ENCODE measurements at places on chromosomes 7 and 10.

- DNase-seq, result no peak
Observed at GRCh38 chr7:94481279-94481678, 28.3 kb upstream of the CASD1 start.

- peak; percentile 50 for DNase-seq
Observed at GRCh38 chr7:33904681-33905388, 504 bp upstream of the BMPER start.

GRCh38 chr7:82745820-82746219, 302.2 kb upstream of the CACNA2D1 start:
- DNase-seq, result no peak

- DNase-seq, result no peak
Observed at GRCh38 chr10:5858811-5859210, 30.9 kb downstream of the ANKRD16 start.

GRCh38 chr7:14604606-14605005, 297.9 kb downstream of the DGKB start:
- no peak for DNase-seq

- DNase-seq, result peak; percentile 98
Observed at GRCh38 chr7:130440527-130441365, at the start of gene CEP41. Gene CEP41, minus strand, starts transcription at chr7:130441016. Its CDS starts 50 bp downstream, at chr7:130440966.

- DNase-seq, result no peak
Observed at GRCh38 chr10:48316236-48316635, 9.8 kb downstream of the MAPK8 start.

DNA sequence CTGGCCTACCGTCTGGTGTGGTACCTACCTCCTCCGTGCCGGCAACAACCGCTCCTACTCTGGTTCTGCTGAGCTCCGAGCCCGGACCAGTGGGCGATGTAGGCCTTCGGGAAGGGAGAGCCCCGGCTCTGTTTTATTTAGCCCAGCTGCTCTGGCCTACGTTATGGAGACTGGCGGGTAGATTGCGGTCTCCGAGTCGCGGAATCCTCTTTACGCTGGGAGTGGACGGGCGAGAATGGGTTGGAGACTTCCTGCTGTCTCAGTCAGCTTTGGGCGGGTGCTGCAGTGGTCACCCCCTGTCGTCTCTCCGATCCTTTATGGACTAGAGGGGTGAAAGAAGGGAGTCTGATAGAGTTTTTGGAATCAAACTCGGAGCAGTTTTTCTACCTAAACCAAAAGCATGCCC, 406 bp downstream of the CBLL1 start:
- no peak for DNase-seq

DNA sequence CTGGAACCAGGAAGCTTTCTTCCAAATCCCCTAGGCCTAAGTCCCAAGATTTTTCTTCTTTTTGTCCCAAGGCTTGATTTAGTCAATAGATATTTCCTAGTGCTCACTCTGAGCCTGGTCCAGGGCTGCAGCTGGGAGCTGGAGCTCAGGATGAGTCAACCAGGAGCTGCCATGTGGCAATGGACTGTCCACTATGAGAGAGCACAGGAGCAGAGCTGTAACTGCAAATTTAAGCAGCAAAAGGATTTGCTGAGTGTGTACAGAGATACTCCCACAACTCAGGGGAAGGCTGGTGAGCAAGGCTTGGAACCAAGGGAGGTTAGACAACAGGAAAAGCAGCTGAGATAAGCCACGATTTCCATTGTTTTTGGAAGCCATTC, 92.1 kb upstream of the CXCL12 start:
- DNase-seq, result no peak

DNA sequence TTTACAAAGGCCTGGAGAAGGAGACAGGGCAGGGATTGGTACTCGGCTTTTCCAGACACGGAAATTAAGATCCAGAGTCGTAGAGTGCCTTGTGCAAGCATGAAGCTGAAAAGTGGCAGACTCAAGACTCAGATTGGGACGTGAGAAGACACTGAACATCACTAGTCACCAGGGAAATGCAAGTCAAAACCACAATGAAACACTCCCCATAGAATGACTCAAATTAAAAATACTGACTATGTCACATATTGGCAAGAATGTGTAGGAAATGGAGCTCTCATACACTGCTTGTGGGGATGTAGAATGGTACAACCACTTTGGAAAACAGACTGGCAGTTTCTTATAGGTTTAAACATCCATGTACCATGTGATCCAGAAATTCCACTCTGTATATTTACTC, 472.0 kb downstream of the RPS24 start:
- no peak for DNase-seq

GRCh38 chr7:50227726-50228125, 76.8 kb upstream of the IKZF1 start:
- no peak for DNase-seq

DNA sequence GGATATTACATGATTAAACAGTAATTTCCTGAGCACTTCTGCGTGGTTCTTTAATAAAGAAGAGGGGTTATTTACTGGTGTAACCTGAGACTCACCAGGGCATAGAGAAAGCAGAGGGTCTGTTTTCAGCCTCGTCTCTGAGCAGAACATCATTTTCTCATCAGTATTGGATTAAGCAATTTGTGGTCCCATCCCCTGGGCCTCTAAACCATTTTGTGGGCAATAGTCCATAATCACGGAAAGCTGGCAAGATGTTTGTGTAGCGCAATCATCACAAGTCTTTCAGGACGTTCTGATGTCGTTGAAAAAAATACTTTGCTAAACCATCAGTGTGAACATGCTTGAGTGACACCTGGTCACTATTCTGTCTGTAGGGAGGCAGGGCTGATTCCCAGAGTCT, 37.1 kb upstream of the SEC61G start:
- DNase-seq, result no peak

GRCh38 chr7:64867863-64868440, 35.1 kb upstream of the ZNF273 start:
- no peak for DNase-seq

DNA sequence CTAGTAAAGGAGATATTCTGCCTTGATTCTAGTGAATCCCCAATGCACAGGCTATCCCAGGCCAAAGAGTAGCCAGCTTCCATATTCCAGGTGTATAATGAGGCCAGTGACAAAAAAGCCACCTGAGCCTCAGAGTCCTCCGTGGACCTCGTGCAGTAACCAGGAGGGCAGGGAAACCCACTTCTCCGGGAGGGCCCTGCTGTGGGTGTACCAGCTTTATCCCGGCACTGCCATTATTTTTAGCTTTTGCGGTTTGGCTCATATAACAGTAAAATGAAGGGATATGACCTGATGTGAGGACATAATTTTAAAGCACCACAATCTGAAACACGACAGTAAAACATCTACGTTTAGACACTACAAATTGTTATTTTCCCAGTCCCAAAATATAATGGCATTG, 109.0 kb downstream of the SVIL start:
- DNase-seq, result no peak

DNA sequence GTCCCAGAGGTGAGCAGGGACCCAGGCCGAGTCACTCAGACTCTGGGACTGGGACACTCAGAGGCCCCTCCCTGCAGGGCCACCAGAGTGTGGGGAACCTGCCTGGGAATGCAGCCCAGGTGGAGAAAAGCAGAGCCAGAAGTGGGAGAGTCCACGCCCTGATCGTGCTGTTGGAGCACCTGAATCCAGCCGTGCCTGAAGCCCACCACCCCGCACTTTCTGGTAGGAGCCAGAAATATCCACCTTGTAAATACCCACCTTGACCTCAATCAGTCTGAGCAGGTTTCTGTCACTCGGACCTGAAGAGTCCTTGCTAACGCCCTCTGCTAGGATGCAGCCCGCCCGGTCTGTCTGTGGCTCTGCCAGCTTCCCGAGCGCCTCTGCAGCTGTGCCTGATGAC, 86.7 kb downstream of the PDGFA start:
- no peak for DNase-seq

GRCh38 chr10:132309471-132309865, 1.7 kb upstream of the STK32C start:
- no peak for DNase-seq

DNA sequence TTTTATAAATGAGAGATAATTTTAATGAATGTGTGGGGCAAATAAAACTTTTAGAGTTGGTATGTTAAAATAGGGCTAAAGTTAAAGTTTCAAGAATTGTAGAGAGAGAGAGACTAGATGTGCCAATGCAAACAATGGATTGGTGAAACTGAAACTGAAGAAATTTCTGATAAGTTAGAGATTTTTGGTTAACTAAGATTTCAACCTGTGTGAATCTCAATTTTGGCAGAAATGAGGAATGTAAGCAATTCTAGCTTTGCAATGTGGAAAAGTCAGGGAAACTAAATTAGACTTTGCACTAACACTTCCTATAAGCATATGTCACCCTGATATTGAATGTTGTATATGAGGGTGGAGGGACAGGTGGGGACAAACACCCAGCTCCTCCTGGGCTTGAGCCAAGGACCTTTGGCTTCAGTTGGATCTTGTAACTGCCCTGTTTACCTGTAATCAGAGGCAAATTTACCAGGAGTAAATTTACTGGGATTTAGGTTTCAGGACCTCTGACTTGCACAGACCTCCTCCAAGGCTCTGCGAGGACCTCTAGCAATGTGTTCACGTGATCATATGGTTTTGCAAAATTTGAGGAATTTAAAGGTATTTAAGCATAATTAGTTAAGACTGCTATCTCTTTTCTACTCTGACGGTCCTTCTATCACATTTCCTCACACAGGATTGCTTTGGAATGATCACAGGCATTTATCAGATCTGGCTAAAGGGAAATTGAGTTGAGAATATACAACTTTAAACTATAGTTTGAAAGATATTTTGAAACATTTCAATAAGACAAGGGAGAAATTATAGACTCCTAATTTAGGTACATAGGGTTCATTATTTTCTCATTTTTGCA, 33.1 kb upstream of the RPA3 start:
- peak; percentile 77 for DNase-seq

GRCh38 chr7:69232445-69233376, 365.6 kb upstream of the AUTS2 start:
- DNase-seq, result no peak

DNA sequence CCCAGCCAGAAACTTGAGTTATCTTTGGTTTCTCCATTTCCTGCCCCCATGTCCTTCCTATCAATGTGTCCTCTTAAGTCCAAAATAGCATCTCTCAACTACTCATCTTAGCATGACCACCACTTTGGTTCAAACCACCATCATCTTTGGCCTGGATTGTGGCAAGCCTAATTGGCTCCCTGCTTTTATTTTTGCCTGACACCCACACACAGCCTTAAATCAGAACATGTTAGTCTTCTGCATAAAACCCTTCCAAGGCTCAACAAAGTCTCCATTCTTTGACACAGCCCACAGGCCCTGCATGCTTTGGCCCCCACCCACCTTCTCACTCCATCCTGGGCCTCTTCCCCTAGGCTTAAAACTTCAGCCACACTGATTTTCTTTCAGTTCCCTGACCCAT, 2.0 kb upstream of the TSPAN14 start:
- DNase-seq, result no peak

DNA sequence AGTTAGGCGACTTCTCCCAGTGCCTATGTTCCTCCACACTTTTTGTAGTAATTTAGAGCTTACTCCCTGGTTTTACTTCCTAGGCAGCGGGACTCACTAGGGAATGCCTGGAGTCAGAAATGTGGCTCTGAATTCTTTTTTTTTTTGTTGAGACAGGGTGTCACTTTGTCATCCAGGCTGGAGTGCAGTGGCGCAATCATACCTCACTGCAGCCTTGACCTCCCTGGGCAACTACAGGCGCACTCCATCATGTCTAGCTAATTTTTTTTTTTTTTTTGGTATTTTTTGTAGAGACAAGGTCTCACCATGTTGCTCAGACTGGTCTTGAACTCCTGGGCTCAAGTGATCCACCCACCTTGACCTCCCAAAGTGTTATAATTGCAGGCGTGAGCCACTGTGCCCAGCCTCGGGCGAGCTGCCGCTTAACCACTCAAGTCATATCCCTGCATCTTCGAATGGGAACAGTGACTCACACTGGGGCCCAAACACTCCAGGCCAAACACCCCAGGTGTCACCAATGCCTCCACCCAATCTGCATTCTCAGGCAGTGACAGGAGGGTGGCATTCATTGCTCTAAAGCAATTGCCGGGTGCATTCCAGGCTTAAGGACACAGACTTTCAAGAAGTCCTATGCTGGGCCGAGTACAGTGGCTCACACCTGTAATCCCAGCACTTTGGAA, 19.6 kb downstream of the RGS10 start:
- DNase-seq, result no peak

- DNase-seq, result no peak
Observed at GRCh38 chr7:107051376-107051775, 6.9 kb downstream of the PRKAR2B start.

DNA sequence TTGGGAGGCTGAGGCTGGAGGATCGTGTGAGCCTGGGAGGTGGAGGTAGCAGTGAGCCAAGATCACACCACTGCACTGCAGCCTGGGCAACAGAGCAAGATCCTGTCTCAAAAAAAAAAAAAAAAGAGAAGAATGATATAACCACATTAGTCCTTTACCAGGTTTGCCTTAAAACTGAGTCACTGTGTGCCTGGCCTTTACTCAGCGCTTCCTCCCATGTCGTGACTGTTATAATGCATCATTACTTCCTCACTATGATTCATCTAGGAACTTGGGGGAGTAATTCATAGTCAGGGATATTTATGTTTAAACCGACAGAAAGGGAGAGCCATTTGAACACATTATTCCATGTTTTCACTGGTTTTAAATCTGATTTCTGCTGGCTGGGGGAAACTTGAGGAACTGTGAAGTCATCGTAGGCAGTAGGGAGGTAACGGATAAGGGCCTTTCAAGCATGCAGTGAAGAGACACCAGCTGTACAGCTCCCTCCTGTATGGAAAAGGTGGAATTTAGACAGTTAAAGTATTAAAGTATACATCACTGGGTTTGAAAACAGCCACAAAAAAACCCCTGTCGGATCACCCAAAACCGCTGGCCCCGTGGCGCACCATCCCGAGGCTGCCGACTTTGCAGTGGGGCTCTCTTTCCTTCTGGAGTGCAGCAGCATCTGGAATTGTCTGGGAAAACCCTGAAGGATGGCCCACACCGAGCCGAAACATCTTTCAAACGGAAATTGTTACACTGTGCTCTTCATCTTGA, 119.8 kb downstream of the NKX6-2 start:
- DNase-seq, result no peak

- DNase-seq, result no peak
Observed at GRCh38 chr7:142855756-142856564, 1.1 kb downstream of the EPHB6 start.

DNA sequence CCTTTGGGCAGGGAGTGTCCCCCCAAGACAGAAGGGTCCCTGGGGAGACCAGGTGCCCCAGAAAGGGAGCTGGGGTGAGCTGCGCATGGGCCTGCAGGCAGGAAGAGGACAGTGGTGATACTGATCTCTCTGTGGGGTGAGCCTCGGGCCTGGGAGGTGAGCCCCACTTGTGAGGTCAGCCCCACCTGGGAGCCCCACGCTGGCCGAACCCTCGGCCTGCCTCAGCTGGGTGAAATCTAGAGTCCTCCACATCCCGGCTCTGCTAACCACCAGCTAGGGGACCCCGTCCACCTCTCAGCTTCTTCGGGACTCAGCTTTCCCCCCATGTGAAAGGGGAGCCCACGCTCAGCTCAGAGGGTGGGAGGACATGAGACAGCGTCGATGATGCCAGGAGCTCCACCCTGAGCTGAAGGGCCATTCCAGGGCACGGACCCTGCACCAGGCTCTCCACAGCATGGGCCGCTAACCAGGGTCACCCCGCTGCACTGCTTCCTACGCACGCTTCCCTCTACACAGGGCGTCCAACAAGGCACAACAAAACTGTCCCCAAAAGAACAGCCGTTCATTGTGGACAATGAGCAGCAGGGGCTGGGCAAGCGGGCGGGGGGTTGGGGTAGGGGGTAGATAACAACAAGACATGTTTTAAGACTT, 48.7 kb downstream of the CAMK2B start:
- DNase-seq, result no peak

GRCh38 chr7:107768263-107768662, 24.3 kb downstream of the CBLL1 start:
- DNase-seq, result no peak

GRCh38 chr7:23349484-23350157, 50.5 kb downstream of the MALSU1 start:
- DNase-seq, result no peak

- DNase-seq, result no peak
Observed at GRCh38 chr7:7183061-7183837, 905 bp downstream of the C1GALT1 start.
